Cardiac ventricle fibroblast (primary cell): ENCODE measurements at places on chromosomes 3 and 15. TPM values are rescaled to one million over a fixed set of nuclear protein-coding genes. Genes with fewer than 3 reads are reported as not detected.

The NOX5 gene
- 0.10 and 0.87 TPM in 2 replicates for total RNA-seq

The TRIM71 gene
- total RNA-seq, result not detected in 2 replicates

The CLDN16 gene
- not detected in 2 replicates for total RNA-seq

The GJD2 gene
- not detected in 2 replicates for total RNA-seq

The ARHGAP31 gene
- 7.0 and 7.8 TPM in 2 replicates for total RNA-seq

The CERS3 gene
- total RNA-seq, result not detected in 2 replicates

The GOLGA8H gene
- total RNA-seq, result 0.15 and 0.81 TPM in 2 replicates

The ACKR4 gene
- 0.29 and 0.81 TPM in 2 replicates for total RNA-seq

The ARPIN gene
- total RNA-seq, result 7.1 and 7.2 TPM in 2 replicates

The GOLGA8K gene
- total RNA-seq, result not detected in 2 replicates

The AHSG gene
- not detected in 2 replicates for total RNA-seq

The PBRM1 gene
- total RNA-seq, result 36.6 and 42.7 TPM in 2 replicates

The ZNF620 gene
- 0.12 and 0.29 TPM in 2 replicates for total RNA-seq

The RNF123 gene
- 14.2 and 18.6 TPM in 2 replicates for total RNA-seq

The IQCF5 gene
- not detected in 2 replicates for total RNA-seq

The CYP1A2 gene
- not detected in 2 replicates for total RNA-seq

The ZNF619 gene
- 2.5 and 5.8 TPM in 2 replicates for total RNA-seq

The CSPG4 gene
- 11.0 and 11.3 TPM in 2 replicates for total RNA-seq

The CCNL1 gene
- total RNA-seq, result 61.7 and 73.4 TPM in 2 replicates

The TTC21A gene
- total RNA-seq, result 0.64 and 1.3 TPM in 2 replicates

The ANKRD63 gene
- not detected in 2 replicates for total RNA-seq

The ABI3BP gene
- total RNA-seq, result 38.0 and 65.4 TPM in 2 replicates
